ENCODE measurements at places on chromosomes 4 and X.

DNA sequence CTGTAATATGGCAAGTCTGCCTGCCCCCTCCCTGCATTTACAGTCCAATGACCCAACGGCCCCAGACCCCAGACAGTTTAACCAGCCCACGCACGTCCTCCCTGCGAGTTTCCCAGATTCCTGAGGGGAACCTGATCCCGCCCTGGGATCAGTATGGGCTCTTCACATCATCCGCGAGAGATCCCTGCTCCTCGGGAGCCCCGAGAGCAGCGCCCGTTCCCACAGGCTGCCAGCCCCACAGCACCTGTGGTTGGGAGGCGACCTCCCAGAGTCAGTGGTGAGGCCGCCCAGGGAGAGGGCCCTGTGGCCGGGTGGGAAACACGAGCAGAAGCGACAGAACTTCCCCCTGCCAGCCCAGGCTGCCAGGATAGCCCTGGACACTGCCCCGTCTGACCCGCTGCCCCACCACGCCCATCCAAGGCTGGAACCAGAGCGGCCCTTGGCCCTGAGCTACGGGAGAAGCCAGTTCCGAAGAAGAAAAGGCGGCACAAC lies 32.8 kb downstream of the TSC22D3 start:
- no peak for DNase-seq

DNA sequence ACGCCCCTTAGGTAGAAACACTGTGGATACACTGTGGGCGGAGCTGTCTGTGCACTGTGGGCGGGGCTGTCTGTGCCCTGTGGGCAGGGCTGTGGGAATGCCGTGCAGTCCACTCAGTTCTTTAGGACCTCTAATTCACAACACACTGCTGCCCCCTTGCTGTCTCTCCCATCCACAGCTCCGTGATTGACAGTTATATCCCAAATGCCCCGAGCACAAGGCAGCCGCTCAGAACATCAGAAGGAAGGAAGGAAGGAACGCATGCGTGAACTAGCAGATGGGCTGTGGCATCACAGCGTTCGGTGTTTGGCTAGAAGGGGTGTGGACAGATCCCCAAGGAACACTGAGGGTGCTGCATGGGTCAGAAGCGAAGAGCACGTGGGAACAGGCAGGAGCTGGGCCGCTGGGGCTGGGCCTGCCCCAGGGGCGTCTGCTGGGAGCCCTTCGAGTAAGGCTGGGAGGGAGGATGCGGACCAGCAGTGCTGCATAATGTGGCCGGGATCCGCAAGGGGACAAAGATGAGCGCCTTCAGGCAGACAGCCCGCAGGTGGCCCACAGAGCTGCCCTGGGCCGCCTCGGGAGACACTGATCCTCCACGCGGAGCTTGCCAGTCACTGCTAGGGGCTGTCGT lies 29.8 kb downstream of the ACOX3 start:
- DNase-seq: no peak

- DNase-seq: no peak
Measured at GRCh38 chr4:43458293-43458692, 565.8 kb downstream of the GRXCR1 start.

DNA sequence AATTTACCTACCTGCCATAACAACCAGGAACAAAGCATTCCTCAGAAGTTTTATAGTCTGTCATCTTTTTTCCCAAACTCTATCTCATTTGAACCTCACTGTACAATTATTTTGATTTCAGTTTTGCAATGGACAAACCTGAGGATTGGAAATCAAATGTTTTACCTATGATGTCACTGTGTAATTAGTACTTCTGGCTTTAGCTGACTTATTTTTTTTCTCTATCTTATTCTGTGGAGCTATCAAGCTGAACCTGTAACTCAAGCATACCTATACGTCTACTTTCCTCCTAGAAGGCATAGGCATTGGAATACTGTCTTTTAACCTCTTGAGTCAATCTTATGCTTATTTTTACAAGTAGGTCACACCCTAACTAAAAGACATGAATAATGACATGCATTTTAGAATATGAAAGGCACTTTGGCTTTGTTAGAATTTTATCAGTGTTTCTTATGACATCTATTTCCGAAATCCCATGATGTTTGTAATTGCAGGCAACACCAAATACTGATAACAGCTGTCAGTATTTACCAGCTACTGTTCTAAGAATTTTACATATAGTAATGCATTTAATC lies 21.5 kb downstream of the CCSER1 start:
- DNase-seq: no peak

- DNase-seq: no peak
Measured at GRCh38 chrX:111886678-111887077, 10.7 kb downstream of the TRPC5OS start.
